Vein endothelial cell (primary cell): ENCODE measurements at places on chromosomes 11 and 22. TPM values are rescaled to one million over a fixed set of nuclear protein-coding genes. Genes with fewer than 3 reads are reported as not detected.

FAM168A gene
- 14.9 and 20.9 TPM in 2 replicates for total RNA-seq

MISFA gene
- 2.9 TPM in 1 of 2 replicates, not detected in the other for total RNA-seq

SMTNL1 gene
- total RNA-seq: not detected in 2 replicates

C11orf86 gene
- total RNA-seq: not detected in 2 replicates

TPBGL gene
- total RNA-seq: under 0.01 TPM in 1 of 2 replicates, not detected in the other

SLC22A25 gene
- not detected in 2 replicates for total RNA-seq

SCARF2 gene
- 11.0 and 16.3 TPM in 2 replicates for total RNA-seq

ZNF70 gene
- total RNA-seq: 5.7 and 7.2 TPM in 2 replicates

OSM gene
- not detected in 2 replicates for total RNA-seq

UPK3A gene
- not detected in 2 replicates for total RNA-seq

TRIM3 gene
- 16.7 and 19.9 TPM in 2 replicates for total RNA-seq

OR4C12 gene
- not detected in 2 replicates for total RNA-seq

DDI1 gene
- not detected in 2 replicates for total RNA-seq

CLDN5 gene
- 510 and 632 TPM in 2 replicates for total RNA-seq

SHISAL1 gene
- total RNA-seq: under 0.01 TPM in 2 replicates

CCDC73 gene
- total RNA-seq: not detected in 2 replicates

SAA4 gene
- total RNA-seq: not detected in 2 replicates

TEAD1 gene
- 45.1 and 50.0 TPM in 2 replicates for total RNA-seq

CCDC81 gene
- total RNA-seq: 0.65 and 0.96 TPM in 2 replicates

MEI1 gene
- total RNA-seq: 0.96 and 2.6 TPM in 2 replicates

SORL1 gene
- total RNA-seq: under 0.01 and 0.19 TPM in 2 replicates

SULT4A1 gene
- 0.29 and 0.98 TPM in 2 replicates for total RNA-seq

SRSF8 gene
- 22.2 and 31.0 TPM in 2 replicates for total RNA-seq

MRGPRX2 gene
- not detected in 2 replicates for total RNA-seq

LARGE2 gene
- total RNA-seq: not detected in 2 replicates

CPSF7 gene
- total RNA-seq: 29.7 and 34.6 TPM in 2 replicates

ZNF280B gene
- 1.5 and 1.6 TPM in 2 replicates for total RNA-seq

SCGB1D4 gene
- not detected in 2 replicates for total RNA-seq

PIH1D2 gene
- 1.7 and 2.6 TPM in 2 replicates for total RNA-seq

RCOR2 gene
- 0.29 and 0.98 TPM in 2 replicates for total RNA-seq

DERL3 gene
- total RNA-seq: 0.33 TPM in 1 of 2 replicates, not detected in the other

LRRN4CL gene
- total RNA-seq: 0.19 and 0.33 TPM in 2 replicates

SHANK2 gene
- 0.19 TPM in 1 of 2 replicates, not detected in the other for total RNA-seq

GRK3 gene
- total RNA-seq: 0.65 and 1.7 TPM in 2 replicates

RAG2 gene
- total RNA-seq: not detected in 2 replicates

SLC22A6 gene
- total RNA-seq: not detected in 2 replicates

SPON1 gene
- under 0.01 TPM in 2 replicates for total RNA-seq

KRTAP5-1 gene
- total RNA-seq: not detected in 2 replicates

DDX6 gene
- total RNA-seq: 150 and 202 TPM in 2 replicates

CCDC89 gene
- total RNA-seq: not detected in 2 replicates

OR51E1 gene
- total RNA-seq: not detected in 2 replicates

OR4C5 gene
- total RNA-seq: not detected in 2 replicates

LRRC4C gene
- total RNA-seq: not detected in 2 replicates

OR4X2 gene
- not detected in 2 replicates for total RNA-seq

TRPM5 gene
- total RNA-seq: not detected in 2 replicates

CSF2RB gene
- 15.6 and 21.6 TPM in 2 replicates for total RNA-seq

MRTFA gene
- total RNA-seq: 35.3 and 41.2 TPM in 2 replicates

TRIM6 gene
- 2.1 and 2.3 TPM in 2 replicates for total RNA-seq

PRRG4 gene
- 0.10 and 0.33 TPM in 2 replicates for total RNA-seq

CDCA5 gene
- 9.5 and 15.1 TPM in 2 replicates for total RNA-seq

DCHS1 gene
- total RNA-seq: 58.5 and 108 TPM in 2 replicates

HNRNPUL2 gene
- 10.5 and 15.0 TPM in 2 replicates for total RNA-seq

NEFH gene
- 0.86 and 0.98 TPM in 2 replicates for total RNA-seq

RAD9A gene
- 6.7 and 8.8 TPM in 2 replicates for total RNA-seq

ACTN3 gene
- total RNA-seq: 0.19 TPM in 1 of 2 replicates, not detected in the other

BIRC3 gene
- total RNA-seq: 2.3 and 4.3 TPM in 2 replicates
